ENCODE measurements at places on chromosomes 16 and 17.

DNA sequence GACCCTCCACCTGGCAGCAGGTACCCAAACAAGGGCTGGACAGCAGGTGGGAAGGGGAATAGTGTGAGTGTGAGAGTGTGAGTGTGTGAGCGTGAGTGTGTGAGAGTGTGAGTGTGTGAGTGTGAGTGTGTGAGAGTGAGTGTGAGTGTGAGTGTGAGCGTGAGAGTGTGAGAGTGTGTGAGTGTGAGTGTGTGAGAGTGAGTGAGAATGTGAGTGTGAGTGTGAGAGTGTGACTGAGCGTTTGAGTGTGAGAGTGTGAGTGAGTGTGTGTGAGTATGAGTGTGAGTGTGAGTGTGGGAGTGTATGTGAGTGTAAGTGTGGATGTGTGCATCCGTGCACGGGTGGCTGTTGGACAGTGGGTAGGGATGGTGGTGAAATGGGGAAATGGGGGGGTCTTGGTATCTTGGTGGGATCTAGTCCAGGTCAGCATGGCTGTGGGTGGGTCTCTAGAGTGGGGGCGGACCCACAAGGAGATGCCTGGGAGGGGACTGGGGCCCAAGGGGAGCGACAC, 408 bp downstream of the ADGRG1 start:
- no peak for DNase-seq

DNA sequence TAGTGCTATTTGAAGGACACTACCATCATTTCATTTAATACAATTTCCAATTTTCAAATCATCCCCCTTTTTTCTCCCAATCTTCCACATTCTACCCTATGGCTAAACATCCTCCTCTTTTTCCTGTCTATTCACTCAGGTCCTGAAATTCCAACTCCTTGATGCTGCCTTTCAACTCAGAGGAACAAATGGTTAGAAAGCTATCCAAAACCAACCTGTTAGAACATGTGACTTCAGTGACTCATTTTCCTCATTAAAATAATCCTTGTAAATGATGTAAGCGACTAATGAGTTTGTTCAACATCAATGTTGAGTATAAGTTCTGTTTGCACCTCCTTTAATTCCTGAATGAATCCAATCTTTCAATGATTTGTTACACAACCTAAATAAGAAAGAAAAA, 5.5 kb downstream of the PSMD12 start:
- DNase-seq: no peak

- DNase-seq: peak; percentile 20
Observed at GRCh38 chr17:51322390-51323029, 62.2 kb downstream of the UTP18 start.

DNA sequence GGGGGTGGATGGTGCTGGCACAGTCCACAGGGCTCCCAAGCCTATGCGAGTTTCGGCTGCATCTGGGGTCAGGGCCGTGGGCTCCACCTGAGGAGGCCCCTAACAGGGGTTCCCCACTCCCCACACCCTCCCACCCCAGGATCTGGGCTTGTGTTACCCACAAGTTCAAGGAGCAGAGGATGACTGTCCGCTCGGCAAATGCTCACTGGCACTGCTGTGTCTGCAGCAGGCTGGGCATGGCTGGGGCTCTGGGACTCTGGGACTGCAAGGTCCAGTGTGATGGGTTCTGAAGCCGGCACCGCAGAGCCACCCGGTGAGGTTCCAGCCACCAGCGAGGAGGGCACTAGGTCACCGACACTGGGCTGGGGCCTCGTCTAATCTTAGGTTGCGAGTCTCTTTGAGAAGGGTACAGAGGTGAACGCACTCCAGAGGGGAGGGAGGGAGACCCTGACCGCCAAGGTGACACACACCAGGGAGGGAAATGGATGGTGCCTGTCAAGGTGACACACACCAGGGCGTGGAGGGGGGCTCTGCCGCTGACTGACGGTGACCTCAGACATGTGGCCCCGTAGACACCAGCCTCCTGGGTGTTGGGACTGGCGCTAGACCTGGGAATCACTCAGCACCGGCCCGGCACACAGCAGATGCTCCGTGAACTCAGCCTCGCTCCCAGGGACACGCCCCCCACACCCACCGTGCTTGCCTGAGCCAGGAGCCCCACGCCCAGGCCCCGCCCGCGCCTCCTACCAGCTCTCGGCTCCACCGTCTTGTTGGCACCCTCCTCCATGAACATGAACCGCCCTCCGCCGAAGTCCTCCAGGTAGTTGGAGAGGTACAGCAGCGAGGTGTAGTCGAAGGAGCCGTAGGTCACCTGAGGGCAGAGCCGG, 20.5 kb upstream of the HEXD start:
- DNase-seq: no peak

DNA sequence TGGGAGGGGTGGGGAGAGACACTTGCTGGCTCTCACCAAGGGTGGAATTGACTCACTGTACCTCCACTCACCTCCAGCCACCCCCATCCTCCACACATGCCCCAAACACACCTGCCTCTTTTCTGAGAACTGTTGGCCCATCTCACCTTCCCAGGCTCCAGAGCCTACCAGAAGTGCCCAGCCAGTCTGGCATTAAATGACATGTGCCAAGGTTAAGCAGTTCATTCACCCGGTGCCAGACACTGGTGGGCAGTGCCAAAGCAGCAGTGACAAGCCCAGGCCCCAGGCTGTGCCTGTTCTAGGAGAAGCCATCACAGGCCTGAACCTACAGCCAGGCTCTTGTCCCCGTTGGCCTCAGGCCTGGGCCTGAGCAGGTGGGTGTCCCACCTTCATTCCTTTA, 11.2 kb downstream of the MVP start:
- DNase-seq: no peak

DNA sequence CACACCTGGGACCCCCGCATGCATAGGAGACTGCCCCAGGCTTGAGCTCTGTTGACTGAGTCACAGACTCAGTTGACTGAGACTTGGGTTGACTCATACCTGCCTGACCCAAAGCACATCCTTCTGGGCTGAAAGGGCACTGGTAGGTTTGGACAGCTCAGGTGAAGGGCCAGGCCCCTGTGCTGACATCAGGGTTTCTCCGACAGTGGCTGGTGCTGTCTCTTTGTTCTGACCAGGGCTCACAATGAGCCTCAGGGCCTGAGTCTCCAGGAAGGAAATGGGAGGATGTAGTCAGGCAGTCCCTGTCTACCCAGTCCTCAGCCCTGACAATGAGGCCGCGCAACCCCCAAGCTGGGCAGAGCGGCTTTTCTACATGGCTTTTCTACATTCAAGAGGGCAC, 6.5 kb downstream of the SPNS2 start:
- no peak for DNase-seq

DNA sequence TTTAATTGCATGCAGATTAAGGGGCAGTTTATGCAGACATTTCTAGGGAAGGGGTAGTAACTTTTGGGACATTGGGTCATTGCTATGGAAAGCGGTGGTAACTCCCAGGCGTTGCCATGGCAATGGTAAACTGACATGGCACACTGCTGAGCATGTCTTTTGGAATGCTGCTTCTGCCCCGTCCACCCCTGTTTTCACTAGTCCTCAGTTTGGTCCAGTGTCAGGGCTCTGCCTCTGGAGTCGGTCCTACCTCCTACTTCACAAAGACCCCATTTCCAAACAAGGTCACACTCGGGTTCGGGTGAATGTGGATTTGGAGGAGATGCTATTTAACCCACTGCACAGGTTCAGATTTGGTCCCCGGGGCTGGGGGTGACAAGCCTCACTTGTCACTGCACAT, 2.9 kb downstream of the IL34 start:
- no peak for DNase-seq

DNA sequence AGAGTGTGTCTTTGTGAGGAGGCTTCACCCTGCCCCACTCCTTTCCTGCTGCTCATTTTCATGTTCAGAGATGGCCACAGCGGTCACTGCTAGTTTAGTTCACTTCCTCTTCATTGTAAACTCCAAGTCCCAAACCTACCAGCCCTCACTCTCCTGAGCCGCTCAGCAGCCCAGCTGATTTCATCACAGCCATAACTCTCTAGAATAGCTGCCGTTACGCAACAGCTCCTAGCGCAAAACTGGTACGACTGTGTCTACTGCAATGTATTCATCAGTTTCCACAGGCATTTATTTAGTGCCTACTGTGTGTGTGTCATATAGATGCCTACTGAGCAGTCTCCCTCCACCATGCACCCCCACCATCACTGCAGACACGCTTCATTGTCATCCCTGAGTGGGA, 233.5 kb upstream of the RPL38 start:
- no peak for DNase-seq

DNA sequence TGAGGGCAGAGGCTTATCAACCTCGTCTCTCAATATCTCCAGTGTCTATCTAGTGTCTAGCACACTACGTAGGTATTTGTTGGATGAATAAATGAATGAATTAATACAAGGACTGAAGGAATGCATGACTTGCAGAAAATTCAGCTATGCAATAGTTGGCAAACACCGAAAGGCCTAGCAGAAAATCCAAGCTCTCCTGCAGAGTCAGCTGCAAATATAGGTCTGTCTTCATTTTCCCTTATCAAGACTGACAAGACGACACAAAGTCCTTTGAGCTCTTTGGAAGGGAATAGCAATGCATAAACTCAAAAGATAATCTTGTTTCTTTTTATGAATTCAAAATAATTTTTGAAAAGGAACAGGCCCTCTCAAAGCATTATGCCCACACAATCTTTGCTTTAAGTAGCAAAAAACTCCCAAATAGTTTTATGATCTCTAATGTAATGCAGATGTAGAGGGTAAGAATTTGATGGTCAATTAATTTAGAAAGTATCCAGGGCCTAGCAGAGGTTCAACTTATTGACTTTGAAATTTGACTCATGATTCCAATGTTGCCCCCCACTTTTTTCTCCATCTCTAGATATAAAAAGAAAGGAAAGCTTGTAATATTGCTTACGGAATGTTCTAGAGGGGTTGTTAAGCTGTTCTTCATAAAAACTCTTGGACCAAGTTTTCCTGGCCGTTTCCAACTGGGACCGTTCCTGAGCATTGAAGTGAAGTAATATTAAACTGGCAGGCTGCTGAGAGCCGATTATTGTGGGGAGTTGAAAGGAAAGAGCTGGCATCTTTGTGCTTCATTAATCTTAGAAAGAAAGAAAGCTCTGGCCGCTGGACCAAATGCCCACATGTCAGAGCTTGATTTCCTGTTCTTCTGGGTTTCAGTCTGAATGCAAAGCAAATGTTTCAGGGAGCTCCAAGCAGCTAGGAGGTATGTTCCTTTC, 227.3 kb downstream of the HS3ST3A1 start:
- DNase-seq: no peak

DNA sequence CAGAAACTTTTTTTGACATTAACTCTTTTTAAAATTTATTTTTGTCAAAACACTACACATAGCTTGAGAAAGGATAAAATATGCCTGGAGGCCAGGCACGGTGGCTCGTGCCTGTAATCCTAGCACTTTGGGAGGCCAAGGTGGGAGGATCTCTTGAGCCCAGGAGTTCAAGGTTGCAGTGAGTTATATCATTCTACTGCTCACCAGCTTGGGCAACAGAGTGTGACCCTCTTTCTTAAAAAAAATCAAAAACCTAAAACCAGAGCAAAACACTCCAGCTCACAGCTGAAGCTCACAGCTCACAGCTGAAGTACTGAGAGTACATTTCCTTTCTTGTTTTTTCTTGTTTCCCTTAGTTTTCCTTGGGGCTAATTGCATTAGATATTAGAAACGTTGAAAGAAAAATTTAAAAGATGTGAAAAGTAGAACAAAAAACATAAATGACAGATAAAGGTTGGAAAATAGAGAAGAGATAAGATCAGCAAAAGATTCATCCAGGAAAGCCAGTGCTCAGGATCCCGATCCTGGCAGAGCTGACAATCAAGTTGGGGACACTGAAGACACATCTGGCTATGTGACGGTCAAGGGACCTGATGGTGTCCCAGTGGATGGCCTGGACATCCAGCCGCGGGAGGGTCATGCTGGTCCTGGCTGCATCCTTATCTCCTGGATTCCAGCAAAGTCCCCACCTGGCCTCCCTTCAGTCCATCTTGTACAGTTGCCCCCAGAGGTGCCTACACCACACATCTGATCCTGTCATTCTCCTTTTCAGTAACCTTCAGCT, 9.8 kb downstream of the CHST6 start:
- DNase-seq: no peak

DNA sequence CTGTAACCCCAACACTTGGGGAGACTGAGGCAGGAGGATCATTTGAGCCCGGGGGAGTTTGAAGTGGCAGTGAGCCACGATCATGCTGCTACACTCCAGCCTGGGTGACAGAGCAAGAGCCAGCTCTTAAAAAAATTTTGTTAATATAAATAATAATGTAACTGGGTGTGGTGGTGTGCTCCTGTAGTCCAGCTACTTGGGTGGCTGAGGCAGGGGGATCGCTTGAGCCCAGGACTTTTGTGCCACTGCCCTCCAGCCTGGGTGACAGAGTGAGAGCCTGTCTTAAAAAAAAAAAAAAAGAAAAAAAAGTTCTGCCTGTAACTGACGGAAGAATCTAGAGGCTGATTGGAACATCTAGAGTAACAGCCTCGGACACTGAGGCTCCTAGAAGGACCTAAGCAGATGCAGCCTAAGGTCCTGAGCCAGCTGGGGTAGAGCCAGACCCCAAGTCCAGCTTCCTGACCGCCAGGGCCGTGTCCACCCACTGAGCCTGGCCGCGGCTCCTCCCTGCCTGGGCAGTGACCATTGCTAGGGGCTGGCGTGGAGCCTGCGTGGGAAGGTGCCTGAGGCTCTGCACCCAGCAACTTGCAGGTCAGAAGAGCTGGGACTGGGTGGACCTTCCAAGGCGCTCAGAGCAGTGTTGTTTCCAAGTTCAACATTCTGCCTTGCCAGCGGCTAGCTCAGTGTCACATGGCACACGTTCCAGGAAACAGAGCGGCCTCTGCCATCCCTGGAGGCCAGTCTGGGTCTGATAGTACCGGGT, 209.4 kb upstream of the CIBAR2 start:
- no peak for DNase-seq

DNA sequence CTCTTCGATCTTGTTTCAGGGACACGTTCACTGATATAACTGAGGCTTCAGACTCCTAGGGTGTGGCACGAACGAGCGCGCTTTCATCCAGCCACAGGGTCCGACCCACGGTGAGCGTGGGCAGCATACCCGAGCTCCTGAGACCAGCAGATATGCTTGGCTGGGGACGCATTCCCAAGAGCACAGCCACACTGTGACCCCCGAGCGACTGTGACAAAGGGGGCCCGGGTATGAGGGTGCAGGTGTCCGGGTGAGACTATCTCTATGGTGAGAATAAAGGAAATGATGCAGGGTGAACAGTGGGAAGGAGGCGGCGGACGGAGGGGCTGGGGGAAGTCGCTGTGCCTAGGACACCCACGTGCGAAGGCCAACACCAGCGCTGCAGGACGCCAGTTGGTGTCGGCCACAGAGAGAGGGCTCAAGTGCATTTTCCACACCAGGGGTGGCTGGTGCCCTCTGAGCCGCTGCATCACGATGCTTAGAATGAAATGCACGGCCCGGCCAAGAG, 17.6 kb downstream of the RPH3AL start:
- no peak for DNase-seq

- DNase-seq: no peak
Observed at GRCh38 chr16:30121741-30122571, 1.1 kb downstream of the MAPK3 start.

DNA sequence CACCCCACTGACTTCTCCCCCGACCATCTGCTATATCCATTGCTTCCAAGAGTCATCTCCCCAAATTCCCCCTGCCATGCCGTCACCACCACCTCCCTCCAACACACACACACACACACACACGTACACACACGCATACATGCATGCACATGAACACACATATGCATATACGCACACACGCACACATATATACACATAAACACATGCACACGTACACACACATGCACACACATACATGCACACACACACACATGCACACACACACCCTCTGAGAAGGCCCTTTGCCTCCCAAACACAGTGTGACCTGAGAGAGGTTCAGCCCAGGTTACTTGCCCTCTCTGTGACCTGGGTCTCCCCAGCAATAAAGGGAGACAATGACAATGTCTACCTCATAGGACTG, 95.1 kb downstream of the ZNF423 start:
- no peak for DNase-seq

All from HAP-1 (cell line).